IPS DF 6.9 (cell line): ENCODE measurements at places on chromosomes 1 and 21.

DNA sequence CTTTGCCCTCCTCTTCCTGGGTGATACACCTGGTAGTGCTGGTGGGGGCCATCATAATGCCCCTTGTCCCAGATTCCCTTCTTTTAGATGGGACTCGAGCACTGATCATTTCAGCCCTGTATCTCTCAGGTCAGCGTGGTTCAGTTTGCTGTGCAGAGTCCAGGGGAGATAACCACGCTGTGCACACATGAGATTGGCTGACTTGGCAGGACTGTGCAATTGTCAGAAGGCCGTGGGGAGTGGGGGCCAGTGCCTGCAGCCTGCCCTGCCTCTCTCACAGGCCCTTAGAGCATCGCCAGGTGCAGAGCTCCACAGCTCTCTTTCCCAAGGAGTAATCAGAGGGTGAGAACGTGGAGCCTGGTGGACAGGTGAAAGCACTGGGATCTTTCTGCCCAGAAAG is 15.2 kb downstream of the EPHX1 start:
- no peak overlapping the region for H3K27ac ChIP-seq
- no peak overlapping the region for H3K4me3 ChIP-seq
- no peak for DNase-seq
- H3K36me3 ChIP-seq = peaks cover 6% of the 10 kb centered on the region; the same call in 1 of the 2 replicates

- peaks cover 11% of the 10 kb centered on the region for H3K36me3 ChIP-seq
- H3K4me3 ChIP-seq = no peak overlapping the region
- H3K4me1 ChIP-seq = no peaks in the 10 kb centered on the region
- no peak overlapping the region for H3K27ac ChIP-seq
- no peak for DNase-seq
These were observed 17.5 kb upstream of the YRDC start for GRCh38 chr1:37825506-37825905.

- no peak overlapping the region for H3K4me3 ChIP-seq
- no peak overlapping the region for H3K27ac ChIP-seq
- H3K36me3 ChIP-seq = no peaks in the 10 kb centered on the region
- H3K4me1 ChIP-seq = peaks cover 2% of the 10 kb centered on the region; the same call in 1 of the 2 replicates
- no peaks in the 10 kb centered on the region for H3K27me3 ChIP-seq
These were observed 36.1 kb upstream of the KHDRBS1 start for GRCh38 chr1:31977385-31978131.

GRCh38 chr1:18178111-18178510 is 70.5 kb downstream of the IGSF21 start:
- H3K27me3 ChIP-seq = no peaks in the 10 kb centered on the region
- DNase-seq = no peak
- H3K4me3 ChIP-seq = no peak overlapping the region
- peaks cover 6% of the 10 kb centered on the region for H3K4me1 ChIP-seq
- no peak overlapping the region for H3K27ac ChIP-seq
- no peaks in the 10 kb centered on the region for H3K36me3 ChIP-seq

GRCh38 chr1:82586473-82586872 is 785.7 kb downstream of the ADGRL2 start:
- no peaks in the 10 kb centered on the region for H3K27me3 ChIP-seq
- H3K4me1 ChIP-seq = no peaks in the 10 kb centered on the region
- no peaks in the 10 kb centered on the region for H3K36me3 ChIP-seq
- no peak overlapping the region for H3K27ac ChIP-seq
- DNase-seq = no peak

GRCh38 chr1:164969253-164969652 is 387.3 kb downstream of the LMX1A start:
- no peak overlapping the region for H3K27ac ChIP-seq
- no peak overlapping the region for H3K4me3 ChIP-seq
- no peaks in the 10 kb centered on the region for H3K27me3 ChIP-seq

DNA sequence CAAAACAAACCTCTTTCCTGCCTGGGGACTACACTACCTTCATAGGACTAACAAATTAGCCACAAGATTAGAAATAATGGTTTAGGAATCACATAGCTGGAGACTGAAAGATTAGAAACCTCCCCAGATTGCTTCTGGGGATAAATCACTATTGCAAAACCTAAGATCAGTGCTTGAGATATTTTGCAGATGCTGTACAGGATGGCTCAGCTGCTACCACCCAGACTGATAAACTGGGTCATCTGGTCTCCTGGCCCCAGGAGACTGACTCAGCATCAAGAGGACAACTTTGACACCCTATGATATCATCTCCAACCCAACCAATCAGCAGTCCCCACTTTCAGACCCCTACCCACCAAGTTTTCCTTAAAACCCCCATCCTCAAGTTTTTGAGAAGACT is 137.0 kb downstream of the LRRC53 start:
- DNase-seq = no peak
- no peaks in the 10 kb centered on the region for H3K36me3 ChIP-seq
- no peaks in the 10 kb centered on the region for H3K4me1 ChIP-seq
- no peaks in the 10 kb centered on the region for H3K27me3 ChIP-seq

GRCh38 chr1:155105604-155106011 is 22.1 kb upstream of the EFNA1 start:
- no peak for DNase-seq
- no peaks in the 10 kb centered on the region for H3K36me3 ChIP-seq
- no peak overlapping the region for H3K4me3 ChIP-seq

GRCh38 chr1:165114022-165114888 is 242.3 kb downstream of the LMX1A start:
- no peak overlapping the region for H3K27ac ChIP-seq
- DNase-seq = peak; percentile 60
- no peak overlapping the region for H3K4me3 ChIP-seq

GRCh38 chr21:19501115-19501514 is 1097.5 kb upstream of the TMPRSS15 start:
- H3K27ac ChIP-seq = no peak overlapping the region
- no peak overlapping the region for H3K4me3 ChIP-seq
- no peaks in the 10 kb centered on the region for H3K27me3 ChIP-seq
- no peak for DNase-seq

DNA sequence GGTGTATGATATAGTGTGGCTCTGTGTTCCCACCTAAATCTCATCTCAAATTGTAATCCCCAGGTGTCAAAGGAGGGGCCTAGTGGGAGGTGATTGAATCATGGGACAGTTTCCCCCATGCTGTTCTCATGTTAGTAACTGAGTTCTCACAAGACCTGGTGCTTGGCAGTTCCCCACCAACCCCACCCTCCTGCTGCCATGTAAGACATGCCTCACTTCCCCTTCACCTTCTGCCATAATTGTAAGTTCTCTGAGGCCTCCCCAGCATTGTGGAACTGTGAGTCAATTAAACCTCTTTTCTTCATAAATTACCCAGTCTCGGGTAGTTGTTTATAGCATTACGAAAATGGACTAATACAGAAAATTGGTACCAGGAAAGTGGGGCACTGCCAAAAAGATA is 1705.3 kb downstream of the NCAM2 start:
- no peaks in the 10 kb centered on the region for H3K27me3 ChIP-seq
- no peak overlapping the region for H3K27ac ChIP-seq
- H3K4me3 ChIP-seq = no peak overlapping the region
- H3K4me1 ChIP-seq = no peaks in the 10 kb centered on the region
- no peaks in the 10 kb centered on the region for H3K36me3 ChIP-seq
- no peak for DNase-seq

GRCh38 chr1:206808615-206809014 is 36.3 kb upstream of the IL10 start:
- no peak for DNase-seq
- no peak overlapping the region for H3K4me3 ChIP-seq
- no peaks in the 10 kb centered on the region for H3K27me3 ChIP-seq

DNA sequence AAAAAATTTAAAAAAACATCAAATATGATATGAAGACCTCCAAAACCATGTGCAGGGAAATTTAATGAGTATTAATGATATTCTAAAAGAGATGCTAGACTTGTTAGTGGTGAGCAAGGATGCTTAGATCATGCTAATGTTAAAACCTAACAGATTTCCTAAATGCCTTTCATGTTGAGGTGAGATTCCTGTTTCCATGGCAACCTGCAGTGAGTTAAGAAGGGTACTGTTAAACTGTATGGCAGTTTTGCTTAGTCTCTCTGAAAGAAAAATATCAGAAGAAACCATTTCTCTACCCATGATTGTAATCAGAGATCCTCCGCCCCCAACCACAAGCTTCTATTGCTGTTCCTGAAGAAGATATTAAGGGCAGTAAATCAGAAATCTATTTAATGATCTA is 321.6 kb upstream of the LRRC7 start:
- peak; percentile 20 for DNase-seq
- H3K4me1 ChIP-seq = peaks cover 6% of the 10 kb centered on the region; the same call in 1 of the 2 replicates
- H3K36me3 ChIP-seq = no peaks in the 10 kb centered on the region
- H3K4me3 ChIP-seq = no peak overlapping the region
- no peaks in the 10 kb centered on the region for H3K27me3 ChIP-seq

- H3K36me3 ChIP-seq = no peaks in the 10 kb centered on the region
- H3K4me1 ChIP-seq = no peaks in the 10 kb centered on the region
- no peaks in the 10 kb centered on the region for H3K27me3 ChIP-seq
These were observed 365.4 kb downstream of the NEGR1 start for GRCh38 chr1:71916894-71917293.

DNA sequence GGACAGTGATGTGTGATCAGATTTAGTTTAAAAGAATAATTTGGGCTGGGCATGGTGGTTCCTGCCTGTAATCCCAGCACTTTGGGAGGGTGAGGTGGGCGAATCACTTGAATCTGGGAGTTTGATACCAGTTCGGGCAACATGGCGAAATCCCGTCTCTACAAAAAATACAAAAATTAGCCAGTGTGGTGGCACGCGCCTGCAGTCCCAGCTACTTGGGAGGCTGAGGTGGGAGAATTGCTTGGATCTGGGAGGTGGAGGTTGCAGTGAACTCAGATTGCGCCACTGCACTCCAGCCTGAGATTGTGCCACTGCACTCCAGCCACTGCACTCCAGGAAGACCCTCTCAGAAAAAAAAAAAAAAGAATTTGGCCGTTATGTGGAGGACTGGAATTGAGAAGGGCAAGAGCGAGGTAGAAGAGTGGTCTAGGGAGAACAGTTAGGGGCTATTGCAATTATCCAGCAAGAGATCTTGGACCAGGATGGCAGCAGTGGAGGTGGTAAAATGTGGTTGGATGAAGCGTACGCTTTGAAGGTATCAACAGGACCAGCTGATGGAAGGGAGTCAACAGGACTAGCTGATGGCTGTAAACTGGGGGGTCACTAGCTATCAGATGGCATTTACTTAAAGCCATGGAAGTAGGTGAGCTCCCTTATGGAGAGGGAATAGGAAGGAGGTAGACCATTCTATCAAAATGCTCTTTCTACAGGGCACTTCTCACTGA is 9.6 kb downstream of the BTBD19 start:
- no peak overlapping the region for H3K27ac ChIP-seq
- peaks cover 2% of the 10 kb centered on the region for H3K4me1 ChIP-seq
- H3K27me3 ChIP-seq = no peaks in the 10 kb centered on the region
- no peak for DNase-seq

GRCh38 chr1:155128755-155129473 is 1.2 kb downstream of the EFNA1 start:
- H3K4me3 ChIP-seq = no peak overlapping the region; the same call in 1 of the 2 replicates
- H3K4me1 ChIP-seq = peaks cover 25% of the 10 kb centered on the region
- DNase-seq = no peak
- no peaks in the 10 kb centered on the region for H3K36me3 ChIP-seq
- H3K27me3 ChIP-seq = peaks cover 28% of the 10 kb centered on the region
- no peak overlapping the region for H3K27ac ChIP-seq

DNA sequence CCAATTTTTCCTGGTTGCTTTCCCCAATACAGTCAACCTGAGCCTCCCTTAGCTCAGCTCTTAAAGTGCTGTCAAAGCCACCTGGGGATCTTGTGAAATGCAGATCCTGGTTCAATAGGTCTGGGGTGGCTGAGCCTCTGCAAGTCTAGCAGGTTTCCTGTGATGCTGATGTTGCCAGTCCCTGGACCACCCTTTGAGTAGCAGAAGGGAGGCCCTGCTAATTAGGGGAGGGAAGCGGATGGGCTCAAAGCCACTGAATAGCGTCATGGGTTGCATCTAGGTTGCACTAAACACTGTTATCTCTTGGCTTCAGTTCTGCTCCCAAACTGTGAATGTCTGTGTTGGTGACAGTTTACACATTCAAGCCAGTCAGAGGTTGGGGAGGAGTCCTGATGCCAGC is 127.2 kb downstream of the KAZN start:
- peak; percentile 50 for DNase-seq
- H3K36me3 ChIP-seq = no peaks in the 10 kb centered on the region
- no peak overlapping the region for H3K4me3 ChIP-seq
- no peaks in the 10 kb centered on the region for H3K27me3 ChIP-seq

DNA sequence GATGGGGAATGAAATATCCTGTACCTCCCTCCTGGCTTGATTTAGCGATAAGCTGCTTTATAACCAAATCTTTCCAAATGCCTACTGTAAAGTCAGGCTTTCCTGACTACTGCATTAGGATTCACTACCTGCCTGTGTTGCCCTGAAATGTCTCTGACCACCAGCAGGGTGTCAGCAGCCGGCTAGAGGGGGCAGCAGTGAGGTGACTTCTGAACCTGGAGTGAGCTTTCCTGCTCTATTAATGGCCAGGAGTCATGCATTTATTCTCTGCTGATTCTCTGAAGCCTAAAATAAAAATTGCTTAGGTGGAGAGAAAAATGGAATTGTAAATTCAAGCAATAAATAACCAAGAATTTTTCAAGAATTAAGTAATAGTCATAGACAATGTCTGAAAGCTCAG is 2.5 kb downstream of the BACE2 start:
- H3K4me1 ChIP-seq = no peaks in the 10 kb centered on the region; the same call in 1 of the 2 replicates
- H3K27ac ChIP-seq = no peak overlapping the region
- no peak for DNase-seq
- H3K27me3 ChIP-seq = peaks cover 6% of the 10 kb centered on the region; the same call in 1 of the 2 replicates
- no peak overlapping the region for H3K4me3 ChIP-seq
- H3K36me3 ChIP-seq = no peaks in the 10 kb centered on the region
